Panc1 (cell line): ENCODE measurements at places on chromosomes 13 and 19. TPM values are rescaled to one million over a fixed set of nuclear protein-coding genes. Genes with fewer than 3 reads are reported as not detected.

GRCh38 chr13:78655906-78656305 lies 3.0 kb downstream of the OBI1 start:
- no peak for DNase-seq

- no peak for DNase-seq
Observed at GRCh38 chr13:28041501-28041900, 53.0 kb upstream of the URAD start.

DNA sequence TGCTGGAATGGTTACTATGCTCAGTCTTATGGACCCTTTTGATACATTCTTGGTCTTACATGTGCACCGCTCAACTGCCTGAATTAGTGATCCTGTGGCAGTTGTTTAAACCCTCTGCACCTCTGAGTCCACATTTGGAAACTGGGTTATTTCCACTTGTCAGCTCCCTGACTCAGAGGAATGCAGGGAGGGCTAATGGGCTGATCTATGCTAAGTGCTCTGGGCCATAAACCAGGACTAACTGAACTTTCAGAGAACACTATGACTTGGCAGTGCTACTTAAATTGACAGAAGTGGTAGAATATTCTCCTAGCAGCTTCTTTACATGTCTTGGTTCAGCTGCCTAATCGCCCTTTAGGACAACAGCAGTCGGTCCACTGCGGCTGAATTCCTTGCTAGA lies 26.8 kb upstream of the MED4 start:
- DNase-seq, result no peak

OLFM2 gene
- total RNA-seq, result 9.7 TPM

DNA sequence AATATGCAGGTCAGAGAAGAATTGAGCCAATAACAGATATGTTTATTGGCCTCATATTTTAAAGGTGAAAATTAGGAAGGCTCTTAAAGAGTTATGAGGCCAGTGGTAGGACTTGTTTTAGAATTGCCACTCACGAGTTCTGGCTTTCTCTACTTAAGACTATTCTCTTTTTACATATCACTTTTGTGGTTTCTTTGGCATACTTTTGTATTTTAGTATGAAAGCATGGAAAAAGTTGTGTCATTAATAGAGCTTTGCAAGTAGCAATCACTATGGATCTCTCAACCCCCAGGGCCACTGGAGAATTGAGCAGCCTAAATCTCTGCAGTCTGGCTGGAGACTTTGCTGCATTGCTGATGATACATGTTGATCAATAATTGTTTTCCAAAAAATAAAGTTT lies 64.6 kb upstream of the SOX21 start:
- DNase-seq, result no peak

DNA sequence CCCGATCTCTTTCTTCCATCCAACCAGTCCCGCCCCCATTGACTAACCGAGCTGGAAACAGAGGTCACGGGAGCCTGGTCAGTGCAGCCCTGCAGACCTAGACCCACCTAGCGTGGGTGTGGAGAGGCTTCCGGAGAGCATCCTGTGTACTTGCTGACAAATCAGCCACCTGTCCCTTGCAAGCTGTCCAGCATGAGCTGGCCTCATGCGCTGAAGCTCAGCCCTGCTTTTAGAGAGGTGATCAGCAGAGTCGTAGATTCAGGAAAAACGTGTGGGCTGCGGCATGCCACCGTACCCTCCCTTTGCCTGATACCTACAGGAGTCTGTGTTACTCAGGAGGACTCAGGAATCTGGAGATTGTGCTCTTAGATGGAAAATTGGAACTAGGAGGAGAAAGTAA lies 80.3 kb upstream of the UQCRFS1 start:
- DNase-seq, result no peak

GRCh38 chr13:50644081-50644871 lies 199.2 kb downstream of the DLEU7 start:
- no peak for DNase-seq

- DNase-seq, result no peak
Observed at GRCh38 chr13:19680751-19681150, 47.3 kb downstream of the MPHOSPH8 start.

DNA sequence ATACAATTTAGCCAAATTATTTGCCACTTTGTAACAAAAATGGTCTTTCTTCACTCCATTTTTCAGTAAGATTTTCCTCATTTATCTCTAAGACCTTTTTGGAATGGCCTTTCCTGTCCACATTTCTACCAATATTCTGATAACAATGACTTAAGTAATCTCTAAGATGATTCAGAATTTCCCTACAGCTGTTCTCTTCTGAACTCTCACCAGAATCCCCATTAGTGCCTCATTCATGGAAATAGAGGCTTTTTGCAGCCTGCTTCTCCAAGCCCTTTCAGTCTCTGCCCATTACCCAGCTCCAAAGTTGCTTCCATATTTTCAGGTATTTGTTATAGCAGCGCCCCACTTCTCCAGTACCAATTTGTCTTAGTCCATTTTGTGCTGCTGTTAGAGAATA lies 867.0 kb downstream of the GPC5 start:
- no peak for DNase-seq

DNA sequence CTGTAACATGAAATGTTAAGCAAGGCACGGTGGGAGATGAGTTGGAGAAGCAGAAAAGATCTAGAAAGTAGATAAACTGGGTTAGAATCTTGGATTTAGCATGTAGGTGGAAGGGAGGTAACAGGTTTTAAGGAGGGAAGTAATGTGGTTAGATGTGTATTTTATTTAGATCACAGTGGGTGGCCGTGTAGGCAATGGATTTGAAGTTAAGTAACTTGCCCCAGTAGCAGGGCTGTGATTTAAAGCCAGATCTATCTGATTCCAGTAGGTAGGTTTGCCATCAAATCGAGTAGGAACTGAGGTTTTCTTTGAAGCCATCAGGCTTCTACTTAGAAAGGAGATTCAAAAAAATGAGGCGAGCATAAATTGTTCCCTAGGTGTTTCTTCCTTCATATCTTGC lies 50.6 kb upstream of the IL17D start:
- DNase-seq, result no peak

GRCh38 chr13:76860706-76861105 lies 25.5 kb downstream of the KCTD12 start:
- no peak for DNase-seq

DNA sequence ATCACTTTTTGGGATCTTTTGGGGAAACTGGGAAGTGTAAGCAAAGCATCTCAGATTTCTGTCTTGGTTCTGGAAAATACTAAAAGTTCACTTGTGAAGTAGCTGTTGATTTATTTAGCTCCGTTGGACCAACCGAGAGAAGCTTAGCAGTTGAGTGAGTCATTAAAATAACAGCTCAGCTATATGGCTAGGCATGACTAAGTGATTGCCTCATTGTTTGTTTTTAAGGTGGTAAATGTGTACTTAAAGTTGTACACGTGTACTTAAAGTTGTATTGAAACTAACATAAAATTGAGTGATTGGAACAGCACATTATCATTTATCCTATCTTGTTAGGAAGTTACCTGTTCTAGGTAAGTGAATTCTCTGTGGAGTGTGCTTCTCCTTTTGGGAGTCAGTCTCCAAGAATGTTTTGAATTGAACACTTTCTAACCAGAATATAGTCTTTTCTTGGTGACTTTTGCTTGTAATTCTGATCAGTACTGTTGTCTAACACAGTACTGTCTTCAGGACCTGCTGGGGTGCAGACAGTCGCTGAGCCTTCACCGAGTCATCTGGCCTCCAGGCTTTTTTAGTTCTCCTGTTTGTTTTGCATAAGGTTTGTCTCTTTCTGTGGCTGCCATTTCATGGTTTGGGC lies 2.9 kb upstream of the DCUN1D2 start:
- peak; percentile 79 for DNase-seq

DNA sequence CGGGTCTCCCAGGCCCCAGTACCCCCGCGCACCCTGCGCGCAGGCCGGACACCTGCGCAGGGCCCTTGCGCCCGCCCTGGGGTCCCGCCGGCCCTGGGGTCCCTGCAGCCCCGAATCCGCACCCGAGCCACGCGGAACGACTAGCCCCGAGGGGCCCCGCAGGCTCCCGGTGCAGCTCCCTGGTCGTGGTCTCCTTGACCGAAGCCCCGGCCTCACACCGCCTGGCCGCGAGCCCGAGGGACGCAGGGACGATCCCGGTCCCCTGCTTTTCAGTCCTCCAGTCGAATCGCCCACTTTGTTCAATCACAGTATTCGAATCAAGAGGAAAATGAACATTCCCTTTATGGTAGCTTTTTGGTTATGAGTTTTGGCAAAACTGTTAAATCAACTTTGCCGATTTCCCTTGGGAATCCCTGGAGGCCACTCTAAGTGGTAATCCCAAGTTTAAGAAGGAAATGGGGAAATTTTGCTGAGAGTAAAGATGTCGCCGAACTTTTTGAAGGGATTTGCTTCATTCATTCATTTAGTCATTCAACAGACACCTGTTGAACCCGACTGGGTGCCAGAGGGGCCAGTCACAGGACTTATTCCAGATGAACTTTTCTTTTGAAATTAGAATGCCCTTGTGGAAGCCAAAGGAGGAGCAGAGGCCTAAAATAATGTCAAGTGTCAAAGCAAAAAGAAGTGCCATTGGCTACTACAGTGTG lies 75.0 kb downstream of the ZIC5 start:
- no peak for DNase-seq

GRCh38 chr19:34573226-34573864 lies 91.8 kb downstream of the WTIP start:
- DNase-seq, result no peak

- no peak for DNase-seq
Observed at GRCh38 chr13:103839460-103839859, 773.2 kb upstream of the SLC10A2 start.

ELANE gene
- total RNA-seq, result 0.57 TPM

IFI30 gene
- total RNA-seq, result 39.7 TPM

DNA sequence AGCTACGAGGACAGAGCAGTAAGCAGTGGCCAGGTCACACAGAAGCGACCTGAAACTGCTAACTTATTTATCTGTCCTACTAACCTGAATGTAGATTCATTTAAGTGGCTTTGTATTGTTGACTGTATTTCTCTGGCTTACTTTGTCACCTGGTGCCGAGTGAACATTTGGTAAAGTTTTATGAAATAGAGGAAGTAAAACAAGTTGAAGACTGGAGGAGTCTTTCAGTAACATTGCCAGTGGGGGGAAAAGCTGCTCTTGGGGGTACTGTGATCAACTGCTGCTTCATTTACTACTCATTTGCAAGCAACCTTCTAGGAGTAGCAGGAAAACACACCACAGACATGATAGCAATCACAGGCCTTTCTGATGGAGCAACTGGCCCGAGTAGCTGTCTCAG lies 615.0 kb downstream of the FGF9 start:
- DNase-seq, result no peak

DNA sequence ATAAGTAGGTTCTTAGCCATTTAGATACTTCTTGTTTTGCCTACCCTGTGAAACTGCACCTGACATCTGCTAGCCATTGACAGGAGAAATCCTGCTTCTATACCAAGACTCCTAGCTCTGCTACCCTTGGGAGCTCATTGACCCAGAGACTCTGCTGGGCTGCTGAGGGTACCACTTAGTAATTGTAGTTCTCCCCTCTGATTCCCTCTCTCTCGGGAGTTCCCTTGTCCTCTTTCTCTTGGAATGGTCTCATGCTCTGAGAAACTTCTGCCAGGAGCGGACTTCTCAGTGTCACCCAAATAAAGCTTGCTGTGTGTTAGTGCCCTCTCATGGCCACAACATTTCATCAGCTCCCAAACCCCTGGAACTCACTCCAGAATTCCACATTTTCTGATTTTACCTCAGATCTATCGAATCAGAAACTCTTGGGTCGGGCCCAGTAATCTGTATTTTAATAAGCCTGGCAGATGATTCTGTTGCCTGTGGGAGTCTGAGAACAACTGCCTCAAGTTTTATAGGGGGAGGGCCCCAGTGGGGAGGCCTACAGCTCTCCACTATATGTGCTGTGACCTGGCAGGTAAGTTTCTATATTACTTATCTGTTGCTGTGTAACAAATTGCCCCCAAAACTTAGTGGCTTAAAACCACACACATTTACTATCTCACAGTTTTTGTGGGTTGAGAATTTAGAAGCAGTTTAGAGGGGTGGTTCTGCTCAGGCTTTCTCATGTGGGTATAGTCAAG lies 221.1 kb downstream of the TDRD3 start:
- no peak for DNase-seq

DNA sequence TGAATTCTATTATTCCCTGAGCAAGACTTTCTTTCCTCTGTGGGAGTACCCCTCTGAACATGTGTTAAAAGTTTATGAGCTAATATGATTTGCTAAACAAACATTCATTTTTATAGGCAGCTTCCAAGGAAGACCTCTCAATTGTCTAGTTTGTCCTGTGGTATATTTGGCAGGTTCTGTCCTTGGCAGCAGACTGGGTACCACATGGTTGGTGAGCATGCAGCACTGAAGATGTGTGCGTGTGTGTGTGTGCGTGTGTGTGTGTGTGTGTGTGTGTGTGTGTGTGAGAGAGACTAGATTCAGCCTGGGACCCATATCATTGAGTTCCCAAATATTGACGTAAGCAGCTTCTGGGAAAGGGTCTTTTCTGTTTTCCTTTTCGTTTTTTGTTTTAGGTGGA lies 24.0 kb downstream of the FGF9 start:
- no peak for DNase-seq

GRCh38 chr19:28746478-28746877 lies 466.5 kb downstream of the UQCRFS1 start:
- DNase-seq, result no peak

DNA sequence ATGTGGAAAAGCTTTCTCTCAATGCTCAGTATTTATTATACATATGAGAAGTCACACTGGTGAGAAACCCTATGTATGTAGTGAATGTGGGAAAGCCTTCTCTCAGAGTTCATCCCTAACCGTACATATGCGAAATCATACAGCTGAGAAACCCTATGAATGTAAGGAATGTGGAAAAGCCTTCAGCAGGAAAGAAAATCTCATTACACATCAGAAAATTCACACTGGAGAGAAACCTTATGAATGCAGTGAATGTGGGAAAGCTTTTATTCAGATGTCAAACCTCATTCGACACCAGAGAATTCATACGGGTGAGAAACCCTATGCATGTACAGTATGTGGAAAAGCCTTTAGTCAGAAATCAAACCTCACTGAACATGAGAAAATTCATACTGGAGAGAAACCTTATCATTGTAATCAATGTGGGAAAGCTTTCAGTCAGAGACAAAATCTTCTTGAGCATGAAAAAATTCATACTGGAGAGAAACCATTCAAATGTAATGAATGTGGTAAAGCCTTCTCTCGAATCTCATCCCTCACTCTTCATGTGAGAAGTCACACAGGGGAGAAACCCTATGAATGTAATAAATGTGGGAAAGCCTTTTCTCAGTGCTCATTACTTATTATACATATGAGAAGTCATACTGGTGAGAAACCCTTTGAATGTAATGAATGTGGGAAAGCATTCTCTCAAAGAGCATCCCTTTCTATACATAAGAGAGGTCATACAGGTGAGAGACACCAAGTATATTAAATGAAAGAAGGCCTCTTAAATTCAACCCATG lies 34.4 kb downstream of the ZNF568 start:
- no peak for DNase-seq

DNA sequence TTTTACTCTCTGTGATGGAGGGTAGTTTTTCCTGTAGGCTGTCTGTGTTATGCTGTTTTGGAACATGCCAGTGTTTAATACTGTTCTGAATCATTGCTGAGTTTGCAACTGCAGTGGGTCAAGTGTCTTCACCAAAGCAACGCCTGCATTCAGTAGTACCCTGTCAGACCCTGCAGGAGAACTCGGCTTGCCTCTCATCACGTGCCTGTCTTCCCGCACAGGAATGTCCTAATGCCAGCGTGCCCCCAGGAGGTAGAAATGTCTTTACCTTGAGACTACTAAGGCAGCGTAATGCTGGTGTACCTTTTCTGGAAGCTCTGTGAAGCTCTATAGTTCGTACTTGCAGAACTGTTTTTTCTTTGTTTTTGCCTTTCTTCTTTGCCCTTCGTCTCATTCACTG lies 42.3 kb downstream of the POLR1D start:
- no peak for DNase-seq
